Stimulated activated CD4-positive, alpha-beta T cell treated with anti-CD3 and anti-CD28 coated beads, Interleukin-4, amount 100 ng/mL, for 48 hours (primary cell): ENCODE measurements at places on chromosomes 3 and 15.

GRCh38 chr3:73746623-73747022 is 121.9 kb upstream of the PDZRN3 start:
- no peak for DNase-seq

GRCh38 chr3:122560680-122561079 is 3.4 kb downstream of the PARP9 start:
- DNase-seq = no peak

GRCh38 chr3:153757839-153758238 is 363.4 kb upstream of the ARHGEF26 start:
- no peak for DNase-seq

- no peak for DNase-seq
Observed at GRCh38 chr3:111173328-111173900, 101.8 kb downstream of the NECTIN3 start.

- DNase-seq = no peak
Observed at GRCh38 chr3:112297714-112298113, 3.7 kb upstream of the SLC9C1 start.

DNA sequence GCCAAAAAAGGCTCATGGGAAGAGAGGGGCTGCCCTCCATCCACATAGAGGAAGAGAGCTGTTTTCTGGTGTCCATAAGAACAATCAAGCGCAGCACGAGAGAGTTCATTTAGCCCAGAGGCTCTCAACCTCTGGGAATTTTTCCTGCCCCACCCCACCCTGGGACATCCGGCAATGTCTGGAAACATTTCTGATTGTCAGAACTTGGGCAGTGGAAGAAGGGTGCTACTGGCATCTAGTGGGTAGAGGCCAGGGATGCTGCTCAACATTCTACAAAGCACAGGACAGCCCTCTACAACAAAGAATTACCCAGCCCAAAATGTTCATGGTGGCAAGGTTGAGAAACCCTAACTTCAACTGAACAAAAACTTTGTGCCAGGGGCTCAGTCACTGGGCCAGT is 92.9 kb downstream of the RAB11A start:
- DNase-seq = no peak

DNA sequence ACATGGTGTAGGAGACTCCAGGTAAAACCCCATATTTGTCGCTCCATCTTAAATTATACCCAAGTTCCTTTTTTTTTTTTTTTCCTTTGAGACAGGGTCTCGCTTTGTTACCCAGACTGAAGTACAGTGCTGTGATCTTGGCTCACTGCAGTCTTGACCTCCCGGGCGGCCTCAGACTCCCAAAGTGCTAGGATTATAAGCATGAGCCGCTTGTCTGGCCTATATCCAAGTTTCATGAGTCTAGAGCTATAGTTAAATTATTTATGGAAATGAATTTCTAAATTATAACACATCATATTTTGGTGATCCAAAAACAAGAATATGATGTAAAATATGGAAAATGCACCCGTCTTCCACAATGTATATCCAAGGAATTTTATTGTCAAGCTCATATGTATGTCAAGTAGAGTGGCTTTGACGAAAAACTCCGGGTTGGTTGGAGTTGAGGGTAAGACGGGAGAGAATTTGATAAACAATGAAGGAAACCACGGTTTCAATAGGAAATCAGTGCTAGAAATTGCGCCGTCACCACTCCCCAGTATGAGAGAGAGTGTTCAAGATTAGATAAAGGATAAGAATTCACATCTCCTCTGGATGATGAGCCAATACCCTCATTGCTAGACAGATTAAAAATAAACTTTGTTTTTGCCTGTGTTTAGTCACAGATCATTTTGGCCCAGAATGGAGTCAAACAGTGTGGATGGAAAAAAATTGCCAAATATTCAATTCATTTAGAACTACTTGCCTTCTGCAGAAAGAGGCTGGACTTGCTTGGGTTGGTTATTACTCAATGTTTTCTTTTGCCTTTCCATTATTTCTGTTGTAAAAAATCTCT is 209.2 kb upstream of the NR2F2 start:
- no peak for DNase-seq

- no peak for DNase-seq
Observed at GRCh38 chr3:43649365-43649968, 27.7 kb upstream of the ANO10 start.

DNA sequence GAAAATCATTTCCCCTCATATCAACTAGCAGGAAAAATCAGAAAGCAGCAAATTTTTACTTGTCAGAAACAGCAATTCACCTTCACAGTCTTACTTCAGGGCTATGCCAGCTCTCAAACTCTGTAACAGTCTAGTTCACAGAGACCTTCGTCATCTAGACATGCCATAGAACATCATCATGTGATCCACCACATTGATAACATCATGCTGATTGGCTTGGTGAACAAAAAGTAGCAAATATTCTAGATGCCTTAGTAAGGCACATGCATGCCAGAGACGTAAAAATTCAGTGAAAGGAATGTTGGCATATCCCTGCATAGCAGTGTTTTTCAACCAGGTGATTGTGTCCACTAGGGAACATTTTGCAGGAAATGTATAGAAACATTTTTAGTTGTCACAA is 8.6 kb upstream of the SCAPER start:
- DNase-seq = no peak

GRCh38 chr15:66154581-66154980 is 99.0 kb downstream of the MEGF11 start:
- DNase-seq = no peak

DNA sequence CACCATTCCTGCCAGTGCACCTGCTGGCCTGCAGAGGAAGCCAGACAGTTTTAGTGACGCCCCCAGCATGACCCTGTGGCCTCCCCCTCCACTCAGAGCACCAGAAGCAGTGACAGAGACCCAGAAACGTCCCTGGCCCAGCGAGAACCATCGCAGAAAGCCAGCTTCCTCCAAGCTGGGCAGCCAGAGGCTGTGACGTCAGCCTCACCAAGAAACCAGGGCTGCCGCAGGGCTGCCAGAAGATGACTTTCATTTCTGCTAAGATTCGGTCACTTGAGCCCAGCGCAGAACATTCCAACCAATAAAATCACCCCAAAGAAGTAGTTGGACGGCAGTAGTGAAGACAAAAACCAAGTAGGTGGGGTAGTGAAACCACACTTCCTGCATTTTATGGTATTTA is 29.6 kb upstream of the RPL32 start:
- no peak for DNase-seq

DNA sequence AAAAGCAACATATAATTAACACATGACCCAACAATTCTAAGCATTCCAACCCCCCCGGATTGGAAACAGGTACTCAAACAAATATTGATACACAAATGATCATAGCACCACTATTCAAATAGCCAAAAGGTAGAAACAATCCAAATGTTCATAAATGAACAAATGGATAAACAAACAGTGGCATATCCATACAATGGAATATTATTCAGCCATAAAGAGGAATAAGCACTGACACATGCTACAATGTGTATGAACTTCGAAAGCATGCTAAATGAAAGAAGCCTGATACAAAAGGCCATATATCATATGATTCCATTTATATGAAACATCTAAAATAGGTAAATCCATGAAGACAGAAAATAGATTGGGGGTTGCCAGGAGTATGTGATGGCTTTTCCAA is 62.8 kb downstream of the XRN1 start:
- no peak for DNase-seq

- DNase-seq = no peak
Observed at GRCh38 chr3:15783361-15783969, 14.3 kb downstream of the ANKRD28 start.

- DNase-seq = no peak
Observed at GRCh38 chr3:162945626-162946025, 1449.0 kb downstream of the OTOL1 start.

DNA sequence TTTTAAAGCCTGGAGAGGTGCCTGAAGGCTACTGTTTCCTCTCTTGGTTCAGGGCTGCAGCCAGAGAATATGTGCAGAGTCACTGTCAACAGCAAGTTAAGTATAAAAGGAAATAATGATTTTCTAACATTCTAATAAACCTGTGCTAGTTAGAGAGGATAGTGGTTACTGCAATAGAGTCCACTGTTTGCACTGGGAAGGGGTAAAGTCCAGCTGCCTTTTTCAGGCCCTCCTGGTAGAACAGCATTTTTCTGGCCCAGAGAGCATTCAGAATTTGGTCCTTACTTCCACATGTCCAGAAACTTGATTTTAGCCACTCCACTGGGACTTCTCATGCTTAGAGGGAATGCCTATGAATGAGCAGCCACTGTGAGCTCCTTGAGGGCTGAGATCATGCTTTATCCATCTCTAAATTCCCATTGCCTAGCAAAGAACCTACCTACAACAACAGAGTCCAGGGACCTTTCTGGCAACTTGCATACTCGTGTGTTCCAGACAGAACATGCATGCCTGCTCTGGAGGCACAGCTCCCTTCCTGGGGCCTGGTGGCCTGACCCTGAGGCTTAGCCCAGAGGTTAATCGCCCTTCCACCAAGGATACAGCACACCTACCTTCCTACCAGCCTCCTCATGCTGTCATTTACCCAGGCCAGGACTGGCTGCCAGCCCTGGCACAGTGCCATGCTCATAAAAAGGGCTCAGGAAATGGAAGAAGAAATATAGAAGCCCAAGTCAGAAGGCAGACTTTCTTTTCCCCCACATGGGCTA is 50.3 kb upstream of the ATP13A3 start:
- no peak for DNase-seq

GRCh38 chr3:101039285-101039684 is 46.1 kb upstream of the ABI3BP start:
- no peak for DNase-seq

- no peak for DNase-seq
Observed at GRCh38 chr15:33616475-33616874, 305.7 kb downstream of the RYR3 start.

- no peak for DNase-seq
Observed at GRCh38 chr3:28036599-28037575, 204.5 kb upstream of the CMC1 start.

DNA sequence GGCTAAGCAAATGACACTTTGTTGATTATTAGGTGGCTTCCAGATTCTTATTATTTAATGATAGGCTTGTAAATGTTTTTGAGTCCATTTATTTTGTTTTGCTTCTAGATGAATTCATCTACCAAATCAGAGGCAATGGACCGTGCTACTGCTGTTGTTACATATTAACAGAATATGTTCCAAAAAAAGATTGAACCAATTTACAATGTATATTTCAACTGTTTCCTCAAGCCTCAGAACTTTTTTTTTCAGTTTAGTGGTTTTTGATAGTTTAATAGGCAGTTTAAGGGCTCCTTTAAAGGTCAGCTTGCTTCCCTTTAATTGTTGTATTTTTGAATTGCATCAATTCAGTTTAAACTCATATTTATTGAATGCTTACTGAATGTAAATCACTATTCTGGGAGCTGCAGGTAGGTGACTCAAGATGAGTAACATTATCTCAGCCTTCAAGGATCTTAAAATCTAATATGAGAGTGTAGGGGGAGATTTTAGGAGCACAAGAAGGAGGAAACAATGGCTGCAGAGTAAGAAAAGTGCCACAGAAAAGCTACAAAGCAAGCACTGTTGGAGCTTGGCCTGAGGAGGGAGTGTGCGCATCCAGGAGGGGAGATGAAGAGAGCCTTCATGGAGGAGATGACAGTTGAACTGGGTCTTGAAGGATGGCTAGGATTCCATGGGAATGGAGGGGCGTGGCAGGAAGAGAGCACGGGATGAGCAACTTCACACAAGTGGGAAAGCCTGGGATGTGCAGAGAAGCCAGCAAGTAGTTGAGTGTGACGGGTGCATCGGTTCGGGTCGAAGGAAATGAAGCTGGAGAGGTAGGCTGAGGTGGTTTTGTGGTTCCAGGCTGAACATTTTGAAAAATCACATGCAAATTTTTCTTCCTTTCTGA is 14.7 kb downstream of the MAP2K1 start:
- no peak for DNase-seq

DNA sequence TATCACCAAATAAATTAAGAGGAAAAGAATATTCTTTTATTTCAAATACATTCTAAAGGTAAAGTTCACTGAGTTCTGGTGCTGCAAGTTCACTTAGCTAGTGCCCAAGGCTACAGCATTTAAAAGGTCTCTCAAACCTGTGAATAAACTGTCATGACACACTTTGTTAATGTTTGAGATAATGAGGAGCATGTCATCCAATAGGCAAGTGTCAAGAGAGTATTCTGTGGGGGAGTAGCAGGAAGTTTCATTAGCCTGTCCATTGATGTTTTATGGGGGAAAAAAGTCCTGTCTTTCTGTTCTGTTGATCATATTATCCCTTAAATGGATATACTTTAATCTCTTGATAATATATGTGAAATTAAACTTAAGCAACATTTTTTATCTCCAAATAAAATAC is 4.0 kb downstream of the SPESP1 start:
- no peak for DNase-seq

- DNase-seq = no peak
Observed at GRCh38 chr15:59941612-59942011, 62.5 kb upstream of the FOXB1 start.

DNA sequence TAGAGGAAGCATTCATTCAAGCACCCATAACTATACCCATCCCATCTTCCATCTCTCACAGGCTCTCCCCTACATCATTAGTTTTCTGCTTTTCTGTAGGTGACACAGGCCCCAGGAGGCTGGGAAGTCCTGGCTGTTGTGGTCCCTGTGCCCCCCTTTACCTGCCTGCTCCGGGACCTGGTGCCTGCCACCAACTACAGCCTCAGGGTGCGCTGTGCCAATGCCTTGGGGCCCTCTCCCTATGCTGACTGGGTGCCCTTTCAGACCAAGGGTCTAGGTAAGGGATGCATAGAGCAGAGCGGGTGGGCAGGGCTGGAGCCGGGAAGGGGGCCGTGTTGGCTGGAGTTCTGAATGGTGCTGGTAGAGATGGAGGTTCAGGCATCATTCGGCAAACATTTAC is 8.2 kb downstream of the TYRO3 start:
- DNase-seq = no peak

DNA sequence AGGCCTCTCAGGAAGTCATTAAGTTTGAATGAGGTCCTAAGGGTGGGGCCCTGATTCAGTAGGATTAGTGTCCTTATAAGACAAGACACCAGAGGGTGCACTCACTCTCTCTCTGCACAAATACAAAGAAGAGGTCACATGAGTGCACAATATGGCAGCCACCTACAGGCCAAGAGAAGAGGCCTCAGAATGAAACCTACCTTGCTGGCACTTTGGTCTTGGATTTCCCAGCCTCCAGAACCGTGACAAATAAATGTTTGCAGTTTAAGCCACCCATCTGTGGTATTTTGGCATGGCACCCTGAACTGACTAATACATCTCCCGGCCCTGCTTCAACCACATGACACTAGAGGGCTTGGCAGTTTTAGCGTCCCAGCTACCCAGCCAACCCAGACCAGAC is 73.9 kb upstream of the CHRNB4 start:
- no peak for DNase-seq

- DNase-seq = no peak
Observed at GRCh38 chr3:17546500-17547255, 195.8 kb downstream of the TBC1D5 start.

- no peak for DNase-seq
Observed at GRCh38 chr3:60746043-60746638, 505.1 kb downstream of the FHIT start.

- no peak for DNase-seq
Observed at GRCh38 chr3:114338651-114339357, 45.0 kb downstream of the TIGIT start.

GRCh38 chr15:73687351-73687750 is 3.2 kb downstream of the CD276 start:
- DNase-seq = no peak
